ENCODE measurements at places on chromosomes 11 and 22.

- DNase-seq = no peak
Measured at GRCh38 chr11:13461291-13461690, 1.7 kb downstream of the BTBD10 start.

- DNase-seq = peak; percentile 62
Measured at GRCh38 chr22:17281440-17281841, 62.2 kb upstream of the ADA2 start.

DNA sequence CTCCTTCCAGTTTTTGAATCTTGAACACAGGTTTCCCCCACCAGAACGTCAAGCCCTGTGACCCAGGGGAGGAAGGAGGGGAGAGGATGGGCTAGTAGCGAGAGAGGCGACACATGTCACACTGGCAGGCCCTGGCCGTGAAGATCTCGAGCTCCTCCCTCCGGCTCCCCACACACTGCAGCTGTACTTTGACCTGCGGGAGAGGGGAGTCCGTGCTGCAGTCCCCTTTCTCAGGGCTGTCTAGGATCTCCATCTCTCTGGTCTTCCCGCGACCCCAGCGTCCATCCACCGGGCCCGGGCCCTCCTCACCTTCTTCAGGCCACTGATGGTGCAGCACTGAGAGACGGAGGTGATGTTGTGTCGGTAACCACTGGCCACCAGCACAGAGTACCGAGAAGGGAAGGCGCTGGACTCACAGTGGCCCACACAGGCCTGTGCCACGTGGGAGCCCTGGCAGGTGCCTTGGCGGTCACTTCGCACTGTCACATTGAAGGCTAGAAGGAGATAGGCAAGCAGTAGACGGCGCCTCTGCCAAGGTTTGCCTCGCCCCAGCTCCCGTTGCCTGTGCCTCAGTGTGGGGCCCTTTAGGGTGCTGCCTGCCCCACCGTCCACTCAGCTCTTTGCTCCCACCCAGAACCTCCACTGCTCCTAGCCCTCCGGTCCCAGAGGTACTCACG, 873 bp downstream of the GPHA2 start:
- no peak for DNase-seq

DNA sequence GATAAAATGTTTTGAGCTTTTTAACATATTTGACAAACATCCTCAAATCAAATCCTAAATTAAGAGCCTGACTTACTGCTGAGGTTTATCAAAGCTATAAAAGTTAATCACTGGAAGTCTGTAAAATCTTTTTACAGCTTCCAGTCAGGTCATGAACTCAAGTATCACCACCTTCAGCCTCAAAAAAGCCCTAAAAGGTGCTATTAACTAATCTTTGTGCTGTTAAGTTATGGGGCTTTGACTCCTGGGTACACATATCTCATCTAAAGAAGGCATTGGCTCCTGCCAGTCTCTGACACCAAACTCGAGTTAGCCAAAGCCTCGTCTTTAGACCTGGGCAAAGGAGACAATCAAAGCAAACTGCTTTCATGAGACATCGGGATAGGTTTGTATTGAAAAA, 34.0 kb upstream of the CBX6 start:
- DNase-seq = no peak

- peak; percentile 59 for DNase-seq
Measured at GRCh38 chr11:119474682-119475596, 52.0 kb upstream of the THY1 start.

DNA sequence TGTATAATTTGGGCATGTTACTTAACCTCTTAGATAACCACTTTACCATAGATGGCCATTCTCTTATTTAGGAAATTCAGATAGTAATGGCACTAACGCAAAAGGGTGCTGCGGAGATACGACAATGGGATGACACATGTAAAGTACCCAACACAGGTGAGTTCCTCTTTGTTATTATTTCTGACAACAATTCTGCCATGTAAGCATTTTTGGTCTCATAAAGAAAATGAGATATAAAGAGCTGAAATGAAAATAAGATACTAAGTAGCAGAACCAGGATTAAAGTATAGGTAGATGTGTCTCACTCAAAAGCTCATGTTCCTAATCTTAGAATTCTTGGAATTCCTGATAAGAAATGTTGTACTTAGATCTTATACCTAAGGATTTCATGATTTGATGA, 260.2 kb upstream of the CCDC90B start:
- no peak for DNase-seq

- no peak for DNase-seq
Measured at GRCh38 chr22:39893526-39893925, at the start of gene ENTHD1. TSS of gene ENTHD1 (minus strand) at chr22:39893760. CDS start at chr22:39887748, 6,012 bp downstream.

- no peak for DNase-seq
Measured at GRCh38 chr11:131428853-131429252, 58.4 kb downstream of the NTM start.

DNA sequence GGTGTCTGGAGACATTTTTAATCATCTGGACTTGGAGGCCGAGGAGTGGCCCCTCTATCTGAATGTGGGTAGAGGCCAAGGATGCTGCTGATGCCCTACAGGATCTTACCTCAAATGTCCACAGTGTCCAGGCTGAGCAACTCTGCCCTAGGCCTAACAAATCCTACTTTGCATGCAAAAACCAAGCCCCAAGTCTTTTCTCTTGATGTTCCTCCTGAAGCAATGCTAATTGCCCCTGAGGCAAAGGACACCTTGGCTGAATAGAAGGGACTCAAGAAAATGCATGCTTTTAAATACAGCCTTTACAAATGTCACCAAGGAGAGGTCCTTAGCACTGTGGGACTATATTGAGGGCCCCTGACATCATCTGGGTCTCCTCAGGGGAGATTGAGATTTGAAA, 43.8 kb upstream of the PHF21B start:
- no peak for DNase-seq

DNA sequence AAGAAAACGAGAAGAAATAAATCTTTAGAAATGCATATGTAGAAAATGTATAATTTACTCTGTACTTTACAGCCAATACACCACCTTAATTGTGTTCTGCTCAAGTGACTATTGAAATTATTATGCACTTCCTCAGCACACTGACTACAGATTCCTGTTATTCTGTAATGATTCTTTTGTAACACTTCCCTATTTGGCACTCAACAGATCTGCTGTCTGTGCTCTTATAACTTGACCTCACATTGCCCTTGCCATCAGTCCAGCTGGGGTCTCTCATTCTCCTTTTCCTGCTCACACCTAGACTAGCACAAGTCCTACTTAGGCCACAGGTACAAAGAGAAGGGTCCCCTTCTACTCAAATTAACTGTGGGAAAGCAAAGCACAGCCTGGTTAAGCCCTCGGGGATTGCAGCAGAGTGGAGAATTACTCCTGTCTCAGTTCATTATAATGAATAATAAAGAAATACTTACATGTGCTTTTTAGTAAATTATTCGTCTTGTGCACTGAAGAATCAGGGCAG, 860.4 kb downstream of the OPCML start:
- DNase-seq = no peak
